ENCODE measurements at places on chromosomes 2 and 18.

GRCh38 chr2:209875270-209875669 lies 103.6 kb downstream of the UNC80 start:
- no peak for DNase-seq

DNA sequence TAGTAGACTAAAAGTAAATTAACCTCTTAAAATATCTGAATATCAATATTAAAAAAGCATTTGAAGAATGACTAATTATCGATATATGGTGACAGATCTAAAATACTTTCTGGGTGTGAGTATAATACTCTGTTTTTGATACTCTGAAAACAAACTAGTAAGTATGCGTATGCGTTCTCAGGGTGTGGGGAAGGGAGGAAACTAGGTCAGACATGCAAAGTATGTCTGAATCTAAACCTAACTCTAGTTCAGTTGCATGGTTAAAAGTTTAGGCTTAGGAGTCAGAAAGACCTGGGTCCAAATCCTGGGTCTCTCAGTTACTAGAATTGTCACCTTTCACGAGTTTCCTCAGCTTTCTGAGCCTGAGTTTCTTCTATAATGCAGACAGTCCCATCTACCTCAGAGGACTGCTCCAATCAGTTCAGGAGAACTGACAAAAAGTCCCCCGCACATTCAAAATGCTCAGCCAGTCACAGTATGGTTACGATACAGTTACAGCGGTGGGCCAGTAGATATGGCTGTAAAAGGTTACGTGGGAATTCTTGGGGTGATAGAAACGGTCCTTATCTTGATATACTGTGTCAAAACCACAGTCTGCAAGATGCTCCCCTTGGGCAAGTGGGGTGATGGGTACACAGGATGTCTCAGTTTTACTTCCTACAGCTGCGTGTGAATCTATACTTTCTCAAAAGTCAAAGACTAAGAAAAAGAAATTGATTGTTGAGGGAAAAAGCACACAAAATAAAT lies 29.2 kb downstream of the UNC50 start:
- DNase-seq = no peak

- no peak for DNase-seq
Measured at GRCh38 chr2:20172273-20173055, 52.5 kb downstream of the SDC1 start.

DNA sequence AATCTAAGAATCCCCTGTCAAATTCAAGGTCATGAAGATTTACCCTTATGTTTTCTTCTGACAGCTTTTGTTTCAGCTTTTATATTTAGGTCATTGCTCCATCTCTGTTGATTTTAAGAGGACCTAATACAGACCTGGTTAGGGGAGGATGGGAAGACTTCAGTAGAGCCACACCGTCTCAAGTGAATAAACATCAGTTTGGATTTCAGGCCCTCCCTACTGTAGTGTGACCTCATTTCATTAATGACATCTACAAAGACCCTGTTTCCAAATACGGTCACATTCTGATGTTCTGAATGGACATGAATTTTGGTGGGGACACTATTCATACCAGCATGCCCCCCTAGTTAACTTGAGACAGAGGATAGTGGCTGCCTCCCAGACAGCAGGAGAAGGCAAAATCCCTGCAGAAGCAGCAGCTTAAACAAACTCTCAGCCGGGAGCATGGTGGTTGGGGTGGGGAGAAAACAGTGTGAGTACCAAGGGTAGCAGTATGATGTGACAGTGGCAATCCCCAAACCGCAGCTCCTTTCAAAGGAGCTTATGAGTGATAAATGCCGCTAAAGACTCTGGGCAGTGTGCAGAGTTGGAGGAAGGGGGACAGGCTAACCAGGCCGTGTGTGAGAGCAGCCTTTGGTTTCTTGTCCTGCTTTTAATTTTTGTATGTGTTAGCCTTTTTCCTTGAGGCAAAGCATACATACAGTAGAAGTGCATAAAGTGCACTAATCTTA lies 65.9 kb upstream of the TNP1 start:
- DNase-seq = no peak

DNA sequence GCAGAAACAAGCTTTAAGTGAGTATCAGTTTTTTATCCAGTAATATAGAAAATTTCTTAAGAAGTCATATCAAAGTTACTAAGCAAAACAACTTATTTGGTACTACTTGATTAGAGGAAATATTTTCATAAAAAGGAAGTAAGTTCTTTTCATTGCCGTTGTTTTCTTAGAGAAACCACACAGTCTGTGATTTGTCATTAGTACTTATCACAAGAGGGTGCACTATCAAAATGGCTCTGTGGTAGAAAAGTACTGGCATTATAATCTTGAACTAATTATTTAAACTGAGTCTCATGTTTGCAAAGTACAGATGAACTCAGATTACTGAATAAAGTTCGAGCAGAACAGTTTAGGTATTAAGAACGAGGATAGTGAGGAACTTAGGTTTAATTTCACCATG lies 93.4 kb downstream of the IKZF2 start:
- DNase-seq = no peak

DNA sequence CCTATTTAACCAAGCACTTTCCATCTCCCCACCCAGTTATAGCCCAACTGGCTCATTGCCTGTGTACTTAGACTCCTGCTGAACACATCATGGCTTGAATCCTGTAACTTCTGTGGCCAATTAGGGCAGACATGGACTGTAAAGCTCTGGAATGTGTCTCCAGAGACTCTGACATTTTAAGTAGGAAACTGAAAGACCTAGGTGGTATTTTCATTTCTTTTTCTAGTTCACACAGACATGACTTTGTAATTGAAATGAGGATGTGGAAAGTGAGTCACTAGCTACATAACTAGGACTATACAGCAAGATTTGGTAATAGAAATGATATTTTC lies 12.2 kb downstream of the DOK1 start:
- DNase-seq = peak; percentile 86

DNA sequence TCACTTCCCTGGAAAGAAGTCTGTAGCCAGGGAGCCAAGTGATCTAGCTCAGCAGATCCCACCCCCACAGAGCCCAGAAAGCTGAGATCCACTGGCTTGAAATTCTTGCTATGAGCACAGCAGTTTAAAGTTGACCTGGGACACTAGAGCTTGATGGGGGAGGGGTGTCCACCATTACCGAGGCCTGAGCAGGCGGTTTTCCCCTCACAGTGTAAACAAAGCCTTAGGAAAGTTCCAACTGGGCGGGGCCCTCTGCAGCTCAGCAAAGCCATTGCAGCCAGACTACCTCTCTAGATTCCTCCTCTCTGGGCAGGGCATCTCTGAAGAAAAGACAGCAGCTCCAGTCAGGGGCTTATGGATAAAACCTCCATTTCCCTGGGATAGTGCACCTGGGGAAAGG lies 887.2 kb upstream of the LRATD1 start:
- no peak for DNase-seq

DNA sequence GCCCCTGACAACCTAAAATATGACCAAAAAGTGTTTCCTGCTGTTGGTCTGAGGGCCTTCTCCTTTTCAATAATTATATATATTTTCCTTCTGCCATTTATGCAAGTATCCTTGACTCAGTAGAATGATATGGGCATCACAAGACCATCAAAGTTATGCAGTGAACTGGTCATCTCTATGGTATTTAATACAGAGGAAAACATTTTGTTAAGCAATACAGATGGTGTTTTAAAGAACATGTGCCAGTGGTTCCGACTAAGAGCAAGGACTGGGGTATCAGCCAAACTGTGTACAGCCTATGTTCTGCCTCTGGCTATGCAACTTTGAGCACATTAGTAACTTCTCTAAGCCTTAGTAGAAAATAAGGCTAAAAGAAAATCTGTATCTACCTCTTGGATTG lies 179.0 kb downstream of the TRABD2A start:
- DNase-seq = peak; percentile 86

GRCh38 chr2:232431705-232432590 lies 24.0 kb upstream of the ALPI start:
- DNase-seq = no peak

- DNase-seq = no peak
Measured at GRCh38 chr2:52077159-52077558, 1045.2 kb upstream of the NRXN1 start.

- DNase-seq = no peak
Measured at GRCh38 chr2:26522325-26522724, 44.4 kb upstream of the OTOF start.

DNA sequence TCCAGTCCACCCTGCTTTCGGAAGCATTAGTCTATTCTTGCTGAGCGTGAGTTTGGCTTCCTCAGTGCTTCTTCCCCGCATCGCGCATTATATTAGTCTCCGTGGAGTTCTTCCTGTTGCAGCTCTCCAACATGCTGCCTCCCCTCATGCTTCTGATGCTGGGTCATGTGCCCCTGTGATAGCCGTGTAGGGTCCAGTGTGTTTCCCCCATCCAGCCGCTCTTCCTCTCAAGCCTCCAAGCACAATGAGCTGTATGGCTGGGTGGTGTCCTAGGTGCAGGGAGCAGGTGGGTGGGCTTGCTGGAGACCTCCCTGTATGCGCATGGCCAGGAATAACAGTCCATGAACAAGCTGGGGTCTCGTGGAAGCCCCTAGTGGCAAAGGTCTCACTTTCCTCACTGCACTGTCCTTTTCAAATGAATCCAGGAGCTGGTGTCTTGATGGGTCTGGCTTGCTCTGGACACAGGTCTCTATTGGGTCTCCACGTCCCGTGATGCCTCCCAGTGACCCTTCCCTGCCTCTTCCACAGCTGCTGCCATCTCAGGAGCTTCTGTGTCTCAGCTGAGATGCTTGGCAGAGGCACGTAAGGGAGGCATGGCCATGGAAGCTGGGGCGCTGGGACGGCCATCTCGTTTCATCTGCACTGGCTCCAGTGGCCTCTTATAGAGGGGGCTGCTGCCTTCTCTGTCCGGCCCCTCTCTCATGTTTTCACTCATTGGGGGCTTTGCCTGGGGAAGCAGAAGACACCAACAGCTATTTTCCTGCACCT lies 54.8 kb upstream of the HDAC4 start:
- DNase-seq = no peak

DNA sequence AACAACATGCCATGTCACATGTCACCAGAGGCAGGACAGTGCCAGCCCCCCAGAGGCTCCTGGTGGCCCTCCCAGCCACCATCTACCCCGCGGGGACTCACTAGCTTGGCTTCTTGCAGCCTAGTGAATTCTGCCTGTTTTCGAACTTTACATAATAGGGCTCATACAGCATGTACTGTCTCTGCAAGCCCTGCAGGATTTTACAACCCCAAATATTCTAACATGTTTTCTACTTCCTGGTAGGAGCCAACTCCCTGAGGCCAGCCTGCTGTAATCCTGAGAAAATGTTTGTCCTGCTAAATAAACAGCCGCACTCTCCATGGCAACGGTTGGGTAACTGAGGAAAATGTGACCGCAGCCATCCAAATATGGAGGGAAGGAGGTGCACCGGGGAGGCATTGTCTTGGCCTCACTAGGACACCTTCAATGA lies 2.7 kb downstream of the PER2 start:
- DNase-seq = no peak

DNA sequence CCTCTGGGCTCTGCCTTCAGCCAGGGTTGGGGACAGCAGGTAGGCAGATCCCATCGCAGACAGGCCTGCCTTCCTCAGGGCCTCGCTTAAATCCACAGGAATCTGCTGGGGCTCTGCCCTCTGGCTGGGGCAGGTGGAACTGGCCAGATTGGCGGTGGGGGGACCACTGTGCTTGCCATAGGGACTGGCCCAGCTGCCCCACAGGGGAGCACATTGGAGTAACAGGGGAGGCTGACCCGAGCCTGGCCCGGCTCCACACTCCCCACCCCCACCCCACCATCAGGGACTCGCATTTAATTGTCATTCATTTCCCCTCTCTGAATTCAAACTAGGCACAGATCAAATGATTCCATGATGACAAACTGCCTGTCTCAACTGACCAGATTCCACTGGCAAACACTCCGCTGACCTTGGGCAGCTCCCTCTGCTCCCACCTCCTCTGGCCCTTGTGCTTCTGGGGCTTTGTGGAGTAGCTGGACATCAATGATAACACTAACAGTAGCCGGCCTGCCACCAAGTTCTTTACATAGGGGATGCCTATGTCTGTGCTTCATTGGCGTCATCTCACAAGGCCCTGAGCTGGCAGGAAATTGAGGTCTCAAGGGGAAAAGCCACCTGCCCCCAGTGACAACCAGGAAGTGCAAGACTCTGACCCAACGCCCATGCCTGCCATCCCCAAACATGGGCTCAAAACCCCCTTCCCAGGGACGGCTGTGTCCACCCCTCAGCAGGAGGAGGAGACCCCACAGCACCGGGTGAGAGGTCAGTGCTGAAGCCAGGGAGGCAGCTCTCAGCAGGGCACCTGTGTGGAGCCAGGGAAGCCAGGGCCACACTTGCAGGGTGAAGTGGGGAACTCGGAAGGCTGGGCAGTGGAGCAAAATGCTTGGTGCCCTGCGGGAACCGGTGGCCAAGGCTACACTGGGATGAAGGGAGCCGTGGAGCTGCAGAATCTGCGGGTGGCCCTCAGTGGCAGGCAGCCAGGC lies 2.1 kb upstream of the B3GNT7 start:
- DNase-seq = no peak

GRCh38 chr2:239884875-239885274 lies 140.3 kb downstream of the NDUFA10 start:
- DNase-seq = no peak

GRCh38 chr2:88683160-88684021 lies 8.1 kb upstream of the RPIA start:
- no peak for DNase-seq

GRCh38 chr2:112710956-112711750 lies 9.7 kb upstream of the NT5DC4 start:
- DNase-seq = no peak

DNA sequence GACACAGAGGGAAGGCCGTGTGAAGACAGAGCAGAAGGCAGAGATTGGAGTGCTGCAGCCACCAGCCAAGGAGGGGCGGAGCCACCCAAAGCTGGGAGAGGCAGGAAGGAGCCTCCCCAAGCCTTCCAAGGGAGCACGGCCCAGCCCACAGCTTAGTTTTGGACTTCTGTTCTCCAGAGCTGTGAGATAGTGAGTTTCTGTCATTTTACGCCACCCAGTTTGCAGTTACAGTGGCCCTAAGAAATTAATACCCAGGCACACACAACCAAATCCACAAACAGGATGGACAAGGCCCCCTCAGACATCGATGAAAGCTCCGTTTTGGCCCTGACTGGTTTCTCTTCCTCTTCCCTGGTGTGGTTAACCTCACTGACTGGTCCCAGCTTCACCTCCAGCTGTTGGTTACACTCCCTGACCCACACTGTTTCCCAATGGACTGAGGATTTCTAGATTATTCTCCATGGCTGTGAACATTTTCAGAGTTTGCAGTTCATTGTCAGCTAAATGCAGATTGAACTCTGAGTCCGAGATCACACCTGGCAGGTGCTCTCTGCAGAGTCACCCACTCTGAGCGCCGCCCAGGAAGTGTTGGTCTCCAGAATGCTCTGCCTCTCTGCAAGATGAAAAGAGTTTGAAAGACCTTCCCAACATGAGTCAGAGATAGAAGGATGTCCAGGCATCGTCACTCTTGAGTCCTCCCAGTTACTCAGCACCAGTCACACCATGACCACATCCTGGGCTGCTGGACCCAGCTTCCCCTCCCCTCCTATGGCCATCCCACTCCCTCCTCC lies 100.2 kb downstream of the TWIST2 start:
- no peak for DNase-seq

- DNase-seq = no peak
Measured at GRCh38 chr2:160144280-160144990, 55.6 kb downstream of the ITGB6 start.

- DNase-seq = no peak
Measured at GRCh38 chr2:231168460-231169139, 29.8 kb upstream of the ARMC9 start.

All from HS-27A (cell line).